ENCODE measurements at places on chromosomes 5 and 9.

DNA sequence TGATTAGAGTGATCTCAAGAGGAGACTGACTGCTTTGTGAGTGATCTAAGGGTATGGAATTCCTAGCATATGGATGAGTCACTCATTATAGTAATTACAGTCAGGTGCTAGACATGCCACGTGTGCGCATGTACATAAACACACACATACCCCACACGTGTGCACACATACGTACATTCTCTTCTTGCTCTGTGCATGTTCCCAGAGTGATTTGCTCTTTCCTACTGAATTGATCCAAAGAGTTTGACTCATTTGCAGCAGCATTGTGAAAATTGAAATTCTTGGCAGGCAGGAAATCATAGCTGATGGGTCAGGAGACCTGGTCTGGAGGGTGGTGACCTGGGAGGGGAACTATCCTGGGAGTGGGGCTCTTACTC, 63.8 kb downstream of the ANGPTL2 start:
- DNase-seq: no peak

- DNase-seq: no peak
Observed at GRCh38 chr5:31124026-31124425, 69.5 kb upstream of the CDH6 start.

GRCh38 chr5:147384346-147385193, 125.3 kb downstream of the DPYSL3 start:
- DNase-seq: no peak

DNA sequence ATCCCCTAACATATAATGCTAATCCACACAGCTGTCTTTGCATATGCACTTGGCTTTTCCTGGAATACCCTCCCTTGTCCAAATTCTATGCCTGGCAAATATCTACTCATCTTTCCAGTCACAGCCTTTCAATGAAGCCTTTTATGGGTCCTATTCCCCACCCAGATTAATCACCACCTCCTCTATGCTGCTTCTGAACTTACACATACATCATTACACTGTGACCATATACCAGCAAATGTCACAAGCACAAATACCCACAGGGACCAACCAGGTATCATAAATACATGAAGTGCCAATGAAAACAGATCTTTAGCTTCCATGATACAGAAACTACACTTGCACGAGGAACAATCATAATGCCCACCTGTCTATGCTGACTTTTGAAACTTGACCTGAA, 22.3 kb downstream of the LPAR1 start:
- DNase-seq: no peak

GRCh38 chr9:130570208-130570607, 9.2 kb upstream of the FUBP3 start:
- DNase-seq: no peak

DNA sequence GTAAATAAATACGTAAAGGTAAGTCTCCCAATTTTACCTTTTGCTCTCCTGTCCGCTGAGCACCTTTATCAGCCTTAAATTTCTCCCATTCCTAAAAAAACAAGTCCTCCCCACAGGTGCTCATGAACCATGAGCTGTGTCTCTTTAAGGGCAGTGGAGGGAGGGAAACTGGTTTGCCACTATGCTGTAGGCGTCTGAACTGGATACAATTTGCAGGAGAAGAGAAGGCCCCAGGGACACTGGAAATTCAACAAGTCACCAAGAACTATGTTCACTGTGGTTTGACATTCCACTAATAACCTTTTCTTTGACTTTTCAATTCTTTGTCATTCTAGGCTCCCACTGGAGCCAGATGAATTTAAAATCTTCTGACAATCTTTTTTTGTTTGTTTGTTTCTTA, 72.2 kb downstream of the LHFPL2 start:
- no peak for DNase-seq

GRCh38 chr5:175082346-175082745, 358.0 kb downstream of the MSX2 start:
- DNase-seq: no peak

GRCh38 chr5:102922799-102923477, 167.8 kb downstream of the PAM start:
- DNase-seq: no peak

- DNase-seq: no peak
Observed at GRCh38 chr9:29691145-29691544, 2117.9 kb upstream of the C9orf72 start.

DNA sequence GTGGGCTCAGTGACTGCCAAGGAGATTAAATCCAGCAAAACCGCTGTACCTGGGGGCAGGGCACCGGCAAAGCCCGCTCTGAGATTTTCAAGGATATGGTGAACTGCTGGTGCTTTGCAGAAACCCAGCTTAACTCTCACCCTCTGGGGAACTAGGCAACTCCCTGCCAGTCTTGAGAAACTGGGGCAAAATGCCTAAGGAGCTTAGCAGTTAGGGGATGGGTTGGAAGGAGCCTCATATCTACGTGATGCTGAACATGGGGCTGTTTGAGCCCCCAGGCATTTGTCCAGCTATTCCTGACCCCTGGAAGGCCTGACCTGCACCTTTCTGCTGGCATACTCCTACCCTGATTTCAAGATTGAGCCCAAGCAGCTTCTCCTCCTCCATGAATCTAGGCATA, 108.6 kb upstream of the TBC1D2 start:
- no peak for DNase-seq

- DNase-seq: no peak
Observed at GRCh38 chr5:543351-543750, 19.1 kb upstream of the SLC9A3 start.

GRCh38 chr9:124256517-124257069, 1.2 kb upstream of the NEK6 start:
- no peak for DNase-seq

DNA sequence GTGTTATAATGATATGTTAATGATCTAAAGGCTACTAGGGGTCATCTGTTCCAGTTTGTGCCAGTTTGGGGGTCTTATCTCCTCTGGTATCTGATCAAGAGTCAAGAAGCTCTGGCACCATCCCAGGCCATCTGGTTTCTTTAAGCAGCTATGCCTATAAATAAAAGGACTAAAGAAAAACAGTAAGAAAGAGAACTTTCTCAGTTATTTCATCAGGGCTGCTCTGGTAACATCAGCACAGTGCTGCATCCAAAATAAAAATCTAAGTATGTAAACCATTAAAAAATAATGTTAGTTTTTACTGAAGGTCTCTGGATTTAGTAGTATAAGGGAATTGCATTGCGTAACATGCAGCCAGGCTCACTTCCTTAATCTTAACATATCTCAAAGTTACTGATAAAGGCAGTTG, 185.0 kb downstream of the NR2F1-AS1 start:
- DNase-seq: no peak

GRCh38 chr9:5499889-5500398, 10.4 kb upstream of the PDCD1LG2 start:
- no peak for DNase-seq

- no peak for DNase-seq
Observed at GRCh38 chr9:19409401-19410194, 789 bp downstream of the ACER2 start.

DNA sequence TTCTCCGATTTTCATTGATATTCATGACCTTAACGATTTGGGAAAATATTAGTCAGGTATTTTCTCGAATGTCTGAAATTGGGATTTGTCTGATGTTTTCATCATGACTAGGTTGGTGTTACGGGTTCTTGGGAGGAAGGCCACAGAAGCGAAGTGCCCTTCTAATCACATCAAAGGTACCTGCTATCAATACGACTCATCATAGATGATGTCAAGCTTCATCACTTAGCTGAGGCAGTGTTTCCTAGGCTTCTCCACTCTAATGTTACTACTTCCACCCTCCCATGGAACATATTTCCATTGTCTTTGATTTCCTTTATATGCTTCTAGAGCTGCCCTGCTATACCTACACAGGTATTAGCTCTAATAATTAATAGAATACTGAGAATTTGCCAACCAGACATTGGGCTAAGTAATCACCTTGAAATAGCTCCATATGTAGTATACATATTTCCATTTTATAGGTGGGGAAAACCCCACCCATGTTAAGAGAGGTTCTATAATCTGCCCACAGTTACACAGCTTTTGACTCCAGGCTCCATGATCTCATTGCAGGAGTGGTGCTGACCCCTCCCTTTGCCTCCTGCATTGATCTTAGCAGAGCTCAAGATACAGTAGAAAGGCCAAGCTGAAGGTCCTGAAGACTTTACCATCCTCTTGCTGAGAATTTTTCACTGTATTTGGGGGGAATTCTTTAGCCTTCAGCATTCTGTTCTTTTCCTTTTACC, 238.6 kb upstream of the ADAMTSL1 start:
- DNase-seq: no peak

DNA sequence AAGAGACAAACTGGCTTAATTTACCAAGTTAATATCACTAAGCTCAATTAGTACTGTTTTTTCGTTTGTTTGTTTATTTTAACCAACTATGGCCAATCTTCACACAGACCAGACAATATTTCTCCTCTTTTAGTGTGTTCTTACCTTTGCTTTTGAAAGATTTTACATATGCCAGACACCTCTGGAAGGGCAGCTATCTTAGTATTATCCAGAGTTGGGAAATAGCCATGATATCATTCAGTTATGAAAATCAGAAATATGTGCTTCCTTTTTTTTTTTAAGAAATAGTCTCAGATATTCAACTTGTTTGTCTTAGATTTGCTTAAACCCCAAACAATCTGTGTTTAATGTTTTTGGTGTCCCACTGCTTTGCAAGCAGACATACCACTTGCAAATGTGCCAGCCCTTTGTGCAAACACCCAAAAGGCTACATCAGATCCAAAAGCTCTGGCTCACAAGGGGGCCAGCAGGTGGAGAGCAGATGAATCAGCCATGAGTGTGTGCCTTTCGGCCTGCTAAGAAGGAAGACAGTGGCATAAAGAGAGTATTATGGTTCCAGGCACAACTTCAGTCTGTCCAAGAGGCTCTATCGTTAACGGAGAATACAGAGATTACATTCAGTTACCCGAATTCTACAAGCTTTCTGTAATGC, 147.6 kb downstream of the EFNA5 start:
- DNase-seq: no peak

GRCh38 chr5:62152394-62153087, 153.5 kb upstream of the KIF2A start:
- DNase-seq: no peak

DNA sequence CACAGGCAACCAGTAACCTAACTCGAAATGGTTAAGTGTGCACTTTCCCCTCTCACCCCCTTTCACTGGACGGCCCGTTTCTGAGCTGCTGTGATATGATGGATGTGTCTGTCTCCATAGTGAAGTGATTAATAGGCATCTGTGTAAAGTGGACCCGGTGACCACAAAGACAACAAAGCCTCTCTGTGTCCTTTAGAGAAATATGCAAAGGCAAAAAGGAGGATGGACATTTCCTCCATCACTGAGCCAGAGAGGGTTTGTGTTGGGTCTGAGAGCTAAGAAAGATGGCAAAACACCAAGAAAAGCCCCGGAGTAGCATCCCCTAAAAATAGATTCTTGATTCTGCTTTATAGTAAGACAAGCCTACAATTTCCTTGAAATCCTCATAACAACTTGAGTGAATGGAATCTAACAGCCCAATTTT, 120.6 kb downstream of the SEMA6A start:
- DNase-seq: no peak

- no peak for DNase-seq
Observed at GRCh38 chr9:21883642-21884041, 81.2 kb downstream of the MTAP start.

DNA sequence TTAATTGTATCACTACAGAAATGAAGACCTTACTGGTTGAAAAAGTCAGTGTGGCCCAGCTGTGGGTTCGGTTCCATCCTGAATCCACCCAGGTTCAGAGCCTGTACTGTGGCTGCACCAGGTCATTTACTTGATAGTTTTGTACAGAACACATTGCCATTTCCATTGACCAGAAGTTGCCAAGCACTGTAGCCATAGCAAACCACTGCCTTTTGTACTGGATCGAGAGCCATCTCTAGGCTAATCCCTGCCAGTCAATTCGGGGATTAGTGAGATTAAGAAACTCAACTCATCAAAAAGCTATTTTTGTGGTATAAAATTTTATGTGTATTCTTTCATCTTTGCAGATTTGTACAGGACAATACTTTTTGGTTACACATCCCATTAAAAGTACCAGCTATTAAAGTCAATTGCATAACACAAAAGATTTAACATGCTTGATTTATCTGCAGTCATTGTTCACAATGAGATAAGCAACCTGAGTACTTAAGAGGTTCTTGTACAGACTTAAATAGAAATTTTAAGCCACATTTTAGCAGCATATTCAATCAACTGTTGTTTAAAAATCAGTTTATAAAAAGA, 108.5 kb upstream of the OTULINL start:
- no peak for DNase-seq

DNA sequence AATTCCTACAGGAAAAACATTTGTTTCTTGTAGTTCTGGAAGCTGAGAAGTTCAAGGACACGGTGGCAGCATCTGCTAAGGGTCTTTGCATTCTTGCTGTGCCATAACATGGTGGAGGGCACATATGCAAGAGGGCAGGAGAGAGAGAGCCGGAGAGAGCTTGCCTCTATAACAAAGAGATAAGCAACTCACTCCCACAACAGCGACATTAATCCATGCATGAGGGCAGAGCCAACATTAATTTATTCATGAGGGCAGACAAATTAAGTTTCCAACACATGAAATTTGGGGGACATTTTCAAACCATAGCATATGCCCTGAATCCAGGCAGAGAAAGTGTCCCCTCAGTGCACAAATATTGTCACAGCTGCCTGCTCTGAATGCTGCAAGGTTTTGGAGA, 4.4 kb upstream of the GTF3C5 start:
- DNase-seq: no peak

- no peak for DNase-seq
Observed at GRCh38 chr9:127195976-127196825, 68.4 kb upstream of the GARNL3 start.

GRCh38 chr9:99471033-99471432, 249.0 kb downstream of the SEC61B start:
- DNase-seq: no peak

GRCh38 chr5:117394506-117395157, 820.0 kb upstream of the SEMA6A start:
- DNase-seq: no peak

DNA sequence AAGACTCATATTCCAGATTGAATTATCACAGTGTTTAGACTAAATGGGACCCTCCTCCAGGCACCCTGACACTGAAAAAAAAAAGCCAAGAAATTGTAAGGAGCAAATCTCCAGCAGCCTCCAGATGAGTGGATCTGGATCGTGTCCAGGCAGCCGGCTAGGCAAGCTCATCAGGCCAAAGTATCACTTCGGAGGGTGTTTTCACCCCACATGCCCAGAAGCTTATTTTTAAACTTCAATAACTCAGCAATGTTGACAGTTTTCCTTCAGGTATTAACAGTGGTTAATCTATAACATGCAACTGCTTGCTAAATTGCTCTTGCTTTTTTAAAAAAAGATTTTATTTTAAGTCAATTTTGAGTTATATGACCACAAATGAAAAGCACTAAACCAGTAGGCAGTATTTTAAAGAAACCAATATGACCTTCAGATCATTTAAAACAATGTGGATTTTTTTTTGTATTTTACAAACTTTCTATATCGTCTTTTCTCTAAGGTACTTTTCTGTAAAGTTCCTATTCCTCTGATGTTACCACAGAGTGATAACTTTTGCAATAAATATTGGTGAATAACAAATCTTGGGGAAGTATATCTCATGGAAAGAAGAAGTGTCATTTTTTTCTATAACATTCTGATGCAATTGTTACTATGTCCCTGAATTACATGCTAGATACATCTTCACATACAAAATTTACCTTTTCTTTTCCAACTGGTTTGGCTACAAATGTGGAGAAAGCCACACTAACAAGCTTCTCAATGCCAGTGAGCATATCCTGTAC, 30.7 kb downstream of the ACOT12 start:
- no peak for DNase-seq

GRCh38 chr5:27450607-27451006, 412.2 kb upstream of the CDH9 start:
- DNase-seq: no peak

Measured in NCI-H1436 treated with DMSO at 0.1 percent for 48 hours (cell line).